ENCODE measurements at places on chromosomes 2 and 18.

GRCh38 chr2:190864375-190864774 lies 16.2 kb upstream of the GLS start:
- DNase-seq, result peak; percentile 71

- no peak for DNase-seq
Observed at GRCh38 chr2:7905756-7906155, 776.1 kb upstream of the ID2 start.

DNA sequence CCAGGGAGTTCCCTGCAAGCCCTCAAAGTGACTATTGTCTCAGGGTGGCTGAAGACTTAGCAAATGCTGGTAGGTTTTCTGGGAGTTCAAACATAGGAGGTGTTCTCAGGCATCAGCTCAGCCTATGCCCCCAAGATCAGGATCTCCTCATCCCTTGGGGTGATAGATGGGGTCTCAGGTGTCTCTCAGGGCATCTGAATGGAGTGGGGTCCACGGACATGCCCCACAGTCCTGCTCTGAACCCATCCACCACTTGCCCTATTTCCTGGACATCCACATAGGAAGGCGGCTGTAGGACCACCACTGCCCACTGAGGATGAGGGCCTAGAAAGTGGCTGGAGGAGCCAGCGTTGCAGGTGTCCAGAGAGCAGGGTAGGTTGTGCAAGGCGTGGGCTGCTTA lies 287.0 kb upstream of the CXCR4 start:
- DNase-seq, result no peak

DNA sequence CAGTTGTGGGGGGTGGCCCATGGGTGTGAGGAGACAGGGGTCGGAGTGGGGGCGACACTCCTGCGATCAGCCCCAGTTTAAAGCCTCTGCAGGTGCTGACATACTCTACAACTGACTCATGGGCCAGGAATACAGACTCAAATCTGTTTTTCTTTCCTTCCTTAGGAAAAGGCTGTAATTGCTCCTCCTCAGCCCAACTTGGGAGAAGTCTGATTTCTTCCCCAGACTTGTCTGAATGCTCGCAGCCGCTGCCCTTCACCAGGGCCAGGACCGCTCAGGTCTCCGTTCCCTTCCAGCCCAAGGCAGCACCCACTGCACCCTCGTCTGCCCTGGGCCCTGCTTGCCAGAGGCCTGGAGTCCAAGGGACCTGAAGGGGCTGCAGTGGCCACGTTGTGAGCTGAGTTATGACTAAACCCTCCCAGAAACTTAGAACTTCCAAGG lies 41.3 kb downstream of the RHOB start:
- no peak for DNase-seq

- DNase-seq, result no peak
Observed at GRCh38 chr2:134790487-134790886, 47.9 kb upstream of the ACMSD start.

GRCh38 chr2:72917138-72917876 lies at the start of gene EMX1:
EMX1 (plus strand) TSS chr2:72917519; CDS start chr2:72917853, 334 bp downstream.
- peak; percentile 46 for DNase-seq

DNA sequence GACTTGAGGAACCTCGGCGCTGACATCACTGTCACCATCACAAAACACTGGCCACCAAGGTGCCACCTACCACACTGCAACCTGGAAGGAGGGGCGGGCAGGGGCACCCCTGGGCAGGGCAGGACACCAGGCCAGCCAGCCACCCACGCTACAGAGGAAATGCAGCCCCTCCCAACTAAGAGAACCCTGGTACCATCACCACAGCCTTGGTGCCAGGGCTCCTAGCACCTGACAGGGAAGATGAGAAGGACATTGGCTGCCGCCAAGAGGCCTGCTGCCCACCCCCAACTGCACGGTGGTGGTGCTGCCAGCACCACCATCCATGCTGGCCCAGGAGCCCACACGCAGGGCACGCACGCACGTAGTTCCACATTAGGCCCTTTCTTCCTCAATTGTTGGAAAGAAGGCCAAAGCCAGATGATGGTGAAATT lies 88.7 kb downstream of the HDAC4 start:
- DNase-seq, result no peak

DNA sequence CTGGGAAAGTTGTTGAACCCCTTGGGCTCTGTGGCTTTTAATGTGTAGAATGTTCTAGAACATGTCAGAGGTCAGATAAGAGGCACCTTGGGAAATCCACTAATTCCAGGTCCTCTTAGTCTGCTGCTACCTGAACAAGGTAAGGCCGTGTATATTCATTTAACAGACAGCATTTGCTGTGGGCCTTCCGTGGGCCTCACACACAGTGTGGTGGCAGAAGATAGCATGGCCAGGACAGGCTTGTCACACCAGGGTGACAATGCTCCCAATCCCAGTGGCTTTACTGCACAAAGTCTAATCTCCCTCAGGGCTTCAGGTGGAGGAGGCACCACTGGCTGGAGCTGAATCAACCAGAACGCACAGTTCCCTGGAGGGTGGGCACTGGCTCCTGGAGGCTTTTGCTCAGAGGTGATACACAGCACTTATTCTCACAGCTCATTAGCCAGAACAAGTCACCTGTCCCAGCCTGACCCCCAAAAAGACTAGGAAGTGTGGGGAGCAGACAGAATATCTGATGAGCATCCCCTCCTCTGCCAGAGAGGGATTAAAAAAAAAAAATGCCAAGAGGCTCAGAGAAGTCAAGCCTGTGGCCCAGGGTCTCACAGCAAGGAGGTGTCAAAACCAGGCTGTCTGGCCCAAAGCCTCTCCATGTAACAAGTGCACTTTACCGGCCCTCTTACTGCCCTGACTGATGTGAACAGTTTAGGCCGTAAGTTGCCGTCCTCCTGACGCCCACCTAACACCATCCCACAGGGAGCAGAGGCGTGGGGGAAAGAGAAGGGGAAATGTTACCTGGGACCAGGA lies 216.9 kb upstream of the RAB6C start:
- DNase-seq, result no peak

GRCh38 chr18:79200546-79201268 lies 131.5 kb downstream of the ATP9B start:
- peak; percentile 26 for DNase-seq

DNA sequence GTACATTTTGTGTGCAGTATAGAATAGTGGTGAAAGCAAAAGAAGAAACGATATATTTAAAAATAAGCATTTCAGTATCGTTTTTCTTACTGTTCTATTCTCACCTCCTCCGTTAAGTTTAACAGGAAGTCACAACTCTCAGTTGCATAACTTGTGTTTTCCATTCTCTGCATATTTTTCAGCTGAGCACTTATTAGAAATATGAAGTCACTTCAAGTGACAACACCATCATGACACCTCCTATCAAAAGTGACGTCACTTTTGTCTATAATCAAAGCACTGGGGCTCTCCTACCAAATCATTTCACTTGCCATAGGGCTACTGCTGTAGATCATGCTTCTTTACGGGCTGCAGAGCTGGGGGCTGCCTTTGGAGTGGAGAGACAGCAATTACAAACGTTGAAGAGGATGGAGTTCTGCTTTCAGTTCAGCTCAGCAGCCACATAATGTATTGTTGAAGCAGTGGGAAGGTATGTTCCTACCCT lies 36.3 kb downstream of the STAT4 start:
- DNase-seq, result peak; percentile 45

DNA sequence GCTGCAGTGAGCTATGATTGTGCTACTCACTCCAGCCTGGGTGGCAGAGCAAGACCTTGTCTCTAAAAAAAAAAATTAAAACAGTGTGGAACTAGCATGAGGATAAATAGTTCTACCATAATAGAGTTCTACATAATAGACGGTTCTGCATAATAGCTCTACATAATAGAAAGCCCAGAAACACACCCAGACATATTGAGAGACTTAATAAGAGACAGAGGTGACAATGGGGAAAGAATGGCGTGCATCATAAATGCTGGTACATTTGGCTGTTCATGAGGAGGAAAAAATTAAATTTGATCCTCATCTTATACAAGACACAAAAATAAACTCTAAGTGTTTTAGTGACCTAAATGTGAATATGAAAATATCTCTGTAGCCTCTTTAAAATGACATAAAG lies 58.5 kb downstream of the PTRHD1 start:
- no peak for DNase-seq

DNA sequence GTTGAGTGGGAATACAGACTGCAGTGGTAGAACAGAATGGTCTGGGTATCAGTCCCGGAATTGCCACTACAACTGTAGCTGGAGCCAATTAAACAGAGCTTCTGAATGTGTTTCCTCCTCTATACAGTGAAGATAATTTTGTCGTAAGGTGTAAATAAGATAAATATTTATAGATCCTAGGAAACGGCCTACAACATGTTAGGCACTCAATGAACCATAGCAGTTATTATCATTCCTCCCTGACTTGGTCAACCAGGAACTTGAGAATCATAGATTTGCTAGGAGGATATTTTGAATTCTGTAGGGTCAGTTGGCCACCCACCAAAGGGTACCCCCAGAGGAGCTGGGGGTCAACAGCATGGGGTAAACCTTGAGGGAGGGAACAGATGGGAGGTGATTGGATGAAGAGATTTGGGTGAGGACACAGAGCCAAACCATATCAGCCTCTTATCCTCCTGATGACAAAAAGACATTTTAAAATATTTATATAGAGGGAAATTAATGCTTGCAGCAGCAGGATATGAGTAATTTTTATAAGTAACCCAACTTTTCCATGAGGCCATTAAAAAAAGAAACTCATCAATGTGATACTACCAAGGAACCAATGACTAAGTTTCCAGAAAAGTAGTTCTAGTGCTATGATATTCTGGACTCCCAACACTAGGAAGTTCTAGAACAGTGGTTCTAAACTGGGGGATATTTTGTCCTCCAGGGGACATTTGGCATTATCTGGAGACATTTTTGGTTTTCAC lies 4.0 kb downstream of the DHRS9 start:
- DNase-seq, result no peak

DNA sequence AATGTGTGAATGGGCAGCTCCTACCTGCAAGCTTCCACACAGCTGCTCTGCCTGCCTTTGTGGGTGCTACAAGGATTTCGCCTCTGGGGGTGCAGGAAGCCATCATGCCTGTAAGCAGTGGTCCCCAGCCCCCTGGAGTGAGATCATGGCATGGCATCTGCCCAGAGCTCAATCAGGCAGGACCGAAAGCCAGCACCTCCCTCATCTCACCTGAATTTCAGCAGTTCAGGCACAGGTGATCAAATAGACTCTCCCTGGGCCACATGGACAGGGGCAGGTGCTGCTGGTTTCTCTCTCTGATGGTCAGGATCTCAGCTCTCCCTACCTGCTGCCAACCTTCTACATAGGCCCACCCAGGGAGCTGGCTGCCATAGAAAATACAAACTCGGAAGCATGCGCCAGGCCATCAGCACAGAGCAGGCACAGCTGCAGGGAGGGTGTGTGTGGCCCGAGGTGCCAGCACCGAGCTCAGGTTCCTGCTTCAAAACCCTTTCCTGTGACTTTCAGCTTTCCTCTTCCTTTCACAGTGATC lies 133.2 kb upstream of the ID2 start:
- no peak for DNase-seq

GRCh38 chr18:30992231-30992630 lies 50.3 kb downstream of the DSC3 start:
- no peak for DNase-seq

DNA sequence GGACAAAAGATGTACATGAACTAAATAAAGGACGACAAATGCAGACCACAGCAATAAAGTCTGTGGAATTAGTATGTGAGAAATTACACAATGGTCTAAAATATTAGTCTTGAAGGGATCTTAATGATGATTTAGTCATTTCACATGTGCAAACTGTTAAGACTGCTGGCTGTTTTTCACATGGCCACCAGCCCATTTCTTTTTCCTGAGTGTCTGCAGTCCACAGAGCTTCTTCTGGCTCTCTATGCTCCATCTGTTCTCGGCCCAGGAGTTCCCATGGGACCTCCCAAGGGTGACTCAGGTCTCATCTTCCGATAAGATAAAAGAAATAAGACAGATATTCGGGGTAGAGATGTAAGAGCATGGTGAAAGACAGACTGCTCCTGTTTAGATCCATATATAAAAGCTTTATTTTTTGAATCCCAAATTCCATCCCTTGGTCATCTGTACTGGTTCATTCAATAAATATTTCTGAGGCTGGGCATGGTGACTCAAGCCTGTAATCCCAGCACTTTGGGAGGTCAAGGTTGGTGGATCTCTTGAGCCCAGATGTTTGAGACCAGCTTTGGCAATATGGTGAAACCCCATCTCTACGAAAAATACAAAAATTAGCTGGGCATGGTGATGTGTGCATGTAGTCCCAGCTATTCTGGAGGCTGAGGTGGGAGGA lies 20.1 kb downstream of the IL1RL1 start:
- DNase-seq, result peak; percentile 72

Data from GM23248 (cell line).